Endodermal cell (in vitro differentiated cells): ENCODE measurements at places on chromosomes 1 and 21. TPM values are rescaled to one million over a fixed set of nuclear protein-coding genes. Genes with fewer than 3 reads are reported as not detected.

DNA sequence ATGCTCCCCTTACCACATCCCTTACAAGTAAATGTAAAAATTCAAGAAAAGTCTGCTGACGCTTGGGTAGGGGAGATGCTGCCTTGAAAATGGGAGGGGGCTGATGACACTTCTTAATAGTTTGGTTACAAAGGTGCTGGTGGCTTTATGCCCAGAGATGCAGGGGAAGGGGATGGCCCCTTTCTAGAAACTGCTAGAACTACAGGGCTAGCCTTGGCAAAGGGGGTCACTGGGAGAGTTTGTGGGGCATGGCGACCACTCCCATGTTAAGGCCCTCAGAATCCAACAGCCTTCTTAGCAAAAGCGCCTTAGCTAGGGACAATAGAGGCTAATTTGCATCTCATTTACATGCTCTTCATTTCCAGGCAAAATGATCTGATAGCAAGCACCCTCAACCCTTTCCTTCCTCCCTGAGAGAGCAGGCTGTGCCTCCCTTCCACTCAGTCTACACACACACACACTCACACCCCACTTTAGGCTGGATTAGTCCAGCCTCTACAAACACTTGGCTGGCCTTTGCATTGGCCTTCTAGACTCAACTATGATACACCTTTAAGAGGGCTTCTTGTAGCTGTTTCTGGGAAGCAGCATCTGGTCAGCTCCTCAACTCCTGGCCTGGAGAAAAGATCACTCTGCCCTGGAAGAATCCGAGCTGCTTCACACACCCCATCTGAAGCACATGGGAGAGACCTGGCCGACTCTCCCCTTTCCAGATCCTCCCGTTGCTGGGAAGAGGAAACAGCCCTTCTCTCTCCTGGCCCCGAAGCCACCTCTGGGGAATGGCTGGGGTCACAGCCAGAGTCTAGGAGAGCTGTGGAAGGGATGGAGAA is 1.7 kb downstream of the SEMA6C start:
- peak; percentile 72 for DNase-seq

CRNN gene
- total RNA-seq = not detected in 3 replicates

SLC25A34 gene
- 2.5 and 3.5 TPM in 2 replicates for total RNA-seq

DNA sequence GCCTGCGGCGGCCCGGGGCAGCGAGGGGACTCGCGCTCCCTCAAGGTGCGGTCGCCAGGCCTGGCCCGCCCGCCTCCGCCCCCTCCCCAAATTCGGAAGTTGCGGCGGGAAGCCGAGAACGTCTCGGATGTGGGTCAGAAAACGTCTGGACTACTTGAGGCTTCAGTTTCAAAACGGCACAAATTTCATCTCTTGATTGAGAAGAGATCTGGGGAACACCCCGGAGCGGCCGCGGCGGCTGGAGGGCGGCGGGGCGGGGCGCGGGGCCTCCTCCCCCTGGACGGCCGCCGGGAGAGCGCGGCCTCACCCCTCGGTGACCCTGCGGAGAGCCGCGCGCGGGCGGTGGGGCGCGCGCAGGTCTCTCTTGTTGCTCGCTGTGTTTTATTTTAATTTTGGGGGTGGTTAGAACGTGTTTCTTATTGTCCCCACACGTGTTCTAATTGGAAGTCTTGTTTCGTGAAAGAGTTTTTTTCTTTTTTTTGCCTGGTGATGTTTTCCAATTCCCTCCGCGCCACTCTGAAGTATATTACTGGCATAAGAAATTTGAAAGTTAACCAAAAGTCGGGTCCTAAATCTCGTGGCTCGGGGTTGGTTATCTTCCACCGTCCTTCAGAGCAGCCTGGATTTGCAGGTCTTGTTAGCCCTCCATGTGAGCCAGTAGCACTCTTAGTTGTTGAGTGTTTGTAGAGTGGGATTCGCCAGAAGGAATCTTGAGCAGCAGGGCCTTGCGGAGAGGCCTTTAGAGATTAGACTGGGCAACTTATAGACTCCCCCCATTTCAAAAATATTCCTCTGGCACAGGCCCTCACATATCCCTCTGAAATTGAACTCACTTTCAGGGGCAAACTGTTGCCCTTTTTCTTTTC is 749 bp downstream of the PCBP3 start:
- DNase-seq = no peak

- no peak for DNase-seq
These were observed 95.7 kb upstream of the NCAM2 start for GRCh38 chr21:20902511-20902910.

- no peak for DNase-seq
These were observed 906.0 kb downstream of the ADGRL2 start for GRCh38 chr1:82706741-82707140.

DNA sequence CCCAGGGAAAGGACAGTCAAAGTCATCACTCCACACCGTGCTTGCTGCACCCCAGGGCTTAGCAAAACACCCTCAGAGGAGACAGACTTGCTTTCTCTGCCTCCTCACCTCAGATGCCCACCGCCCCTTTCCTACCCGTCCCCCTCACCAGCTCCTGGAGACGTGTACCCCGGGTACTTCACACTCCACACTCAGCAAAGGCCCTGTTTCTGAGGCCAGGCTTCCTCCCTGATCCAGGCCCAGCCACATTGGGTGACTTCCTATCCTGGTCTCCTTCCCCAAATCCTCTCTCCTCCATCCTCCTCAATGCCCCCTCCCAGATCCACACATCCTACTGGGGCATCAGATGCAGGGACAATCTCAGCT is 116.7 kb downstream of the DMRTB1 start:
- peak; percentile 31 for DNase-seq

DNA sequence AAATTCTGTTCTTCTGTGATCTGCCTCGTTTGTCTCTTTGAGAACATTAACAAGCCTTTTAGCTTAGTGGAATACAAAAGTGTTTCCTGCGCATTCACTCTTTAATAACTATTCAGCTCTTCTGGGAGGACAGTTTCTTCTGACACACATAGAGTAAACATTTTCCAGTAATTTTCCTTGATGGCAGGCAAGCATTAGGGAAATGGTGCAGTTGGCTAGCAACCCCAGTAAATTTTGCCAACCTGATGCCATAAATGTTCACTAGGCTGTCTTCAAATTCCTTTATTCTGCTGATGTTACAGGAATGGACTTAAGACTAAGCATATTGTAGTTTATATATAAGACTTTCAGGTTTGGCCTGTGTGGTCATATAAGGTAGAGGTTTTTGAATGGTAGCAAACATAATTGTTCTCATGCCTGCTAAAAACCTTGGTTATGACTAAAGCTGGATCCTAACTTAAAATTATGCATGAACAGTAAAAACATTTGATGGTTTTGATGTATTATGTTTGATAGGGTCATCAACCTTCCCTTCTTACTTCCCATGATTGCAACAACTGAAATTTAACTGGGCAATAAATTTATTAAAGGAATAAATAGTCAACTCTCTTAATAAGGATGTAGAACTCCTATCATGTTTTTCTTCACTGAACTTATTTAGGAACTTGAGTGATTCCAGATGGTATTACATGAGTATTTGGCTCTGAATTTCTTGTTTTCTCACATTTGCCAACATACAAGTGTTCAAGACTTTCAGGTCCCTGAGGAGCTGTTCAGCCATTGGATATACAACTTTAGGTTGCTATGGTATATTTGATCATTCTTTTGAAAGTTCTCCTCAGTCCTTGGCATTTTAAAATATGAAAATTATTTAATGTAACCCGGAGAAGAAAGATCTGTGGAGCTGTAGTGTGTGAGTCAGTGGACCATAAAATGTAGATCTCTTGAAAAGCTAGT is 223.4 kb downstream of the FMN2 start:
- no peak for DNase-seq

S100A1 gene
- 4.7 to 5.8 TPM (median 5.0 TPM) in 3 replicates for total RNA-seq
